Lung (tissue), 17 donors: ENCODE measurements at places on chromosomes 7 and 10.

DNA sequence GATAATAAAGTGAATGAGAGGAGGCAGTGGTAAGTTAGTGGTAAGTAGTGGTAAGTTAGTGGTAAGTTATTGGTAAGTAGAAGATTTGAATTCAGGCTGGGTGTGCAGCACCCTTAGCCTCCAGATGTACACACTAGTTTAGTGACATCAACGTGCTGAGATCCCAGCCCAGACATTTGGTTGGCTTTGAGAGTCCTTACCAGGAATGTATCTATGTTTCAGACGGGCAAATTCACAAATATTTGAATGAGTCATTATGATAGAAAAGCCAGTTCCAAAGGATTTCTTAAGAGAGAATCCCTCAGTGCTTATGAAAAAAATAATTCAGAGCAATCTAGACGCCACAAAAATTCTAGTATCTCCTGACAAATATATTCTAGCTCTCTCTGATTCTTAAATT, 70.0 kb downstream of the ARL4A start:
- DNase-seq: no peak

GRCh38 chr10:119834188-119834587, 38.5 kb downstream of the MCMBP start:
- DNase-seq: no peak

DNA sequence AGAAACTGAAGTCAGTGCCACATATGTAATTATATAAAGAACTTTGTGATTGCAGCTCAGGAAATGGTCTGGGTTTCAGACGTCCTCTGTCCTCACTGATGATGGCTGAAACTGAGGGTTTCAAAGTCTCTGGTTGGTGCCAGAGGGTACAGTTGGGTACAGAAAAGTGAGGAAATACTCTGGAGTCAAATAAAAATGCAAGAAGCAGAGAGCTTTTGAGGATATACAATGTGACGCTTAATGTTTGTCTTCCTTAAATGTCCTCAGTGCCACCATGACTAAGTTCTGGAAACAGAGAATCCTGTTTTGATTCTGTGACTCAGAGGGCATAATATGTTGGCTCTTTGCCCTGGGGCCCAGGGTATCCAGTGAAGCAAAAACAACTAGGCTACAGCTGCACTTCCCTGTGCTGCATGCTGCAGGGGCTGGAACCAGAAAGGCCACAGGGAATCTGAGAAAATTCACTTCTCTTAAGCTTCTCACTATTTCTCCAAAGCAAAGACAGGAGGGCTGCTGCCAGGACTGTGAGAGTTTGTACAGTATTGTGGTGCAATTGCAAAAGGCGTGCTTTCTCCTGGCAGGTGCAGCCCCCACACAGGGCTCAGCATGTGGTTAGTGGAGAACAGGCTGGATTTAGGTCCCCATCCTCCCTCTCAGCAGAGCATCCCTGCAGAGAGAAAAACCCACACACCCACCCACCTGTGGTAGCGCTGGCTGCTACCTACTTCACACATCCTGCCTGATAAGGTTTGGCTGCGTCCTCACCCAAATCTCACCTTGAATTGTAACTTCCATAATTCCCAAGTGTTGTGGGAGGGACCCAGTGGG, 169.5 kb upstream of the SVIL start:
- DNase-seq: peak; percentile 26

GRCh38 chr10:126787201-126787600, 116.7 kb upstream of the C10orf90 start:
- DNase-seq: no peak

GRCh38 chr10:131775433-131775832, 125.4 kb upstream of the PPP2R2D start:
- DNase-seq: no peak

DNA sequence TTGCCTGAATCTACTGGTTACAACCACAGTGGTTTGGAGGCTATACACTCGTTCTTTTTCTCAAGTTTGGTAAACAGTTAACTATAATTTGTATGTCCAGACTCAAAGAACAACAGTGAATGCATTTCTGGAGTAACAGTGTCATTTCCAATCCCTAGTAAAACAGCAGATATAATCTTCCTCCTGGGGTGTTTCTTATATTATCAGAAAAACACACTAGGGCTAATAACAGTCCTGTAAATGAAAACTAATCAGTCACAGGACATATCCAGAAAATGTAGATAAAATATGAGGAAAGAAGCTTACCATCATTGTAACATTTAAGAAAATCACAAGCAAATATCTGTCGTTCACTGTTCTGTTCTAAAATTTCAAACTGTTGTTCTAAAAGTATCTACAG, 82.6 kb downstream of the LRRN3 start:
- no peak for DNase-seq

- peak; percentile 75 for DNase-seq
Observed at GRCh38 chr10:35640951-35641675, 983 bp downstream of the FZD8 start.

GRCh38 chr10:128929767-128930166, 537.3 kb upstream of the MGMT start:
- peak; percentile 94 for DNase-seq

- no peak for DNase-seq
Observed at GRCh38 chr10:132847856-132848255, 61.9 kb upstream of the NKX6-2 start.

- no peak for DNase-seq
Observed at GRCh38 chr10:69412232-69412790, 4.4 kb downstream of the TACR2 start.

GRCh38 chr7:105826143-105826542, 50.3 kb downstream of the ATXN7L1 start:
- peak; percentile 7 for DNase-seq

DNA sequence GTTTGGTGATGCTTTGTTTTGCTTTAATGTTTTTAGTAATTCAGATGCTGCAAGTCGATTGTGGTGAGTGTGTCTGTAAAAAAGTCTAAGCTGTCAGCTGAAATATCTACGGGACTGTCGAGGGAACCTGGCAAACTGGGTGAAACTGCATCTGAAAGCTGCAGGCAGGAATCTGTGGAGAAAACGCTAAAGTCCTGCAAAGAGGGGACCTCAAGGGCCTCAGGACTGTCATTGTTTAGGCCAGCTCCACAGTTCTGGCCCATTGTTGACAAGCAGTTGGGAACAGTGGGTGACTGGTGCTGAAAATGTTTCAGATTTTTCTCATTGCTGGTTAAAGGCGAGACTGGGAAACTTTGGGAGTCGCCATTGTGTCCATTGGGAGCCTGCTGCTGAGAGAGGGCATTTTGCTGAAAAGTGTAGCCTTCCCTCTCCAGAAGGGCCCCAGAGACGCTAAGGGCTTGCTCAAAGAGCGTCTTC, 1.8 kb downstream of the HOXA2 start:
- peak; percentile 50 for DNase-seq

DNA sequence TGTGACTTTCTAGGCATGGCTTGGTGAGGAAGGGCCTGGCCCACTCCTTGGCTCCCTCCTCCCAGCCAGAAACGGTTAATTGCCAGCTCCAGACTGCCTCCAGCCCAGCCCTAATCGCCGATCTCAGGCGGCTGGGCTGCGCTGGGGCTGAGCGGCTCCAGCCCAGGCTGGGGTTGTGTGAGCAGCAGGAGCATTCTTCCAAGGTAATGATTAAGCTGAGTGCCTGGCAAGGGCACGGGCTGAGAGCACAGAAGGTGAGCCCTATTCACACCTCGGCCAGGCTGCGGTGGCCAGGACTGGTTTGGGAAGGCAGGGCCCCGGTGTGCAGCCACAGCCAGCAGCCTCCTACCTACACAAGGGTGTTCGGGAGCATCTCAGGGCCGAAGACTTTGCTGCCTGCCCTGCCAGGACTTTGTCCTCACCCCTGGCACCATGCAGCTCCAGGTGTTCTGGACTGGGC, at the start of gene TMEM72:
TSS of gene TMEM72 (plus strand) at position 257 of the 460 bp plus-strand sequence. CDS start at position 433, 176 bp downstream.
- DNase-seq: peak; percentile 73

DNA sequence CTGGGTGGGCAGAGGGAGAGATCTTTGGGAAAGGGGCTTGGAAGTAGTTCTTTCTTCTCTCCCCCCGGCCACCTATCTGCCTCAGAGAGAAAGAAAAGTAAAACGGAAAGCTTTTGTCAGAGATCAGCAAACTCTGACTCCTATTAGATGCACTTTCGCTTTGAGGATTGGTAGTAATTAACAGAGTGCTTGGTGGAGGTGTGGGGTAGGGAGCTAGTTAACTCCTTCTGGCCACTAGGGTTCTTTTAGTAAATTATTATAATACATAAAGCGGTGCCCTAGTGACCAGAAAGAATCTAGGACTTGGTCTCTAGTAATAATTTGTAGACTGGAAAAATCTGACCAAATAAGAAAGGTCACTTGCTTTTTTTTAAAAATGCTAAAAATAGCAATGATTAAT, 54.6 kb downstream of the CPVL start:
- DNase-seq: peak; percentile 76

GRCh38 chr7:156127166-156128134, 315.2 kb upstream of the SHH start:
- DNase-seq: no peak

DNA sequence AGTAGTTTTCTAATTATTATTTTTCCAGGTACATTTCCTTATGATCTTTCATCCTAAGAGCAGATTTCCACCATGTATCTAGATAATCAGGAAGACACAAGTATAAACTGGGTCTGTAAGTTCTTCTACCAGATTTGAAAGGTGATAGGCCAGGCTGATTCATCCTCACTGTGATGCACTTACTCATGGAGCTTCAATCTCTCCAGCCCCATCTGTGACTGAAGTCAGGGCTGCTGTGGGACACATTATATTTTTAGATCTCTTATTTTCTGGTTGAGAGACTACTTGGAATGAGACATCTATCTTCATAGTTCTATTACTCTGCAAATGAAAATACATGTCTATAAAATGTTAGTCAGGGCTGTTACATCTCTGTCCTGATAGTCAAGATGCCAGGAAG, 85.5 kb upstream of the SLC25A13 start:
- DNase-seq: no peak

GRCh38 chr7:123573341-123573740, 15.7 kb upstream of the NDUFA5 start:
- no peak for DNase-seq

DNA sequence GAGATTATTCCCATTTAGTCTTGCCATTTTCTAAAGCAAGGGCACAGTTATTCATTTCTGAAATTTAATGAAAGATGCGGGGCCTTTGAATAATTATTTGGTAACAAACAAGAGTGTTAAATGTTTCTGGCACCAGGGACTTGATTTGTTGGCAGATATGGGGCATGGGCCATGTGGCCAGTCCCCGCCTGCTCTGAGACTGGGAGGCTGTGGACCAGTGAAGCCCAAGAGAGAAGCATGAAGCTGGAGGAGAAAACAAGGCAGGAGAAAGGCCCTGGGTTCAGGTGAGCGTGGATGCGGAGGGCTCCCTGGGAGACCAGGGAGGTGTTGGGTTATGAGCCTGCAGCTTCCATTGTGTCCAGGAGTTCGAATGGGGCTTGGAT, 378.5 kb downstream of the TCERG1L start:
- DNase-seq: no peak

GRCh38 chr10:11015446-11015934, 2.2 kb upstream of the CELF2 start:
- no peak for DNase-seq

- no peak for DNase-seq
Observed at GRCh38 chr7:135199439-135199838, 11.9 kb downstream of the WDR91 start.

DNA sequence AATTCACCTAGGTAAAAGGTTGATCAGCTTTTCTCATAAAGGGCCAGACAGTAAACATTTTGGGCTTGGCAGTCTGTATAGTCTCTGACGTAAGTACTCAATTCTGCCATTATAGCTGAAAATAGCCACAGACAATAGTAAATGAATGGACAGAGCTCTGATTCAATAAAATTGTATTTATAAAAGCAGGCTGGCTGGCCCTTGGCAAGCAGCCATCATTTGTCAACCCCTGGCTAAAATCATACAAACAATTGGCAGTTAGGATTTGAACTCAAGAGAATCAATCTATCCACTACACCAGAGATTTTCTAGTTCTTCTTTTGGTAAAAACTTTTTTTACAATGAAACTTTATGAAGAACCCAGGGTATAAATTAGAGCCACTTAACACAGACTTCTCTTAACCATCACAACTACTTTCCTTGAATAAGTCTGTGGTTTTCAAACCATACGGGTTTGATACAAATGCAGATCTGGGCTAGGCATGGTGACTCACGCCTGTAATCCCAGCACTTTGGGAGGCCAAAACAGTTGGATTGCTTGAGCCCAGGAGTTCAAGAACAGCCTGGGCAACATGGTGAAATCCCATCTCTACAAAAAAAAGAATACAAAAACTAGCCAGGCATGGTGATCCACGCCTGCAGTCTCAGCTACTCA, 124.5 kb downstream of the SLC16A9 start:
- no peak for DNase-seq

DNA sequence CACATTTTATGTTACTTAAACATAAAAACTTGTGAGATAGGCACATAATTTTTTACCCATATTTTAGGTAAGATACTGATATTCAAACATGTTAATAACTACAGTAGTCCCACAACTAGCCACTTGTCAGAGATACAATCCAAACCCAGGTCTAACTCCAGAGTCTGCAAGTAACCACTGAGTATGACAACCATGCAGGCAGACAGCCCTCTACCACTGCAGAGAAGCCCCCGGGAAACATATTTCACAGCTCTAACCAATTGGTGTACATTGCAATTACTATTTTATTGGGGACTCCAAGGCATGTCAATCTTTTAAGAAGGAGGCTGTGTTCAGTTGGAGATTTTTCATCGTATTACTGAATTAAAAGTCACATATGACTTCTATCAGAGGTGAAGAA, 107.2 kb upstream of the FAM133B start:
- no peak for DNase-seq

DNA sequence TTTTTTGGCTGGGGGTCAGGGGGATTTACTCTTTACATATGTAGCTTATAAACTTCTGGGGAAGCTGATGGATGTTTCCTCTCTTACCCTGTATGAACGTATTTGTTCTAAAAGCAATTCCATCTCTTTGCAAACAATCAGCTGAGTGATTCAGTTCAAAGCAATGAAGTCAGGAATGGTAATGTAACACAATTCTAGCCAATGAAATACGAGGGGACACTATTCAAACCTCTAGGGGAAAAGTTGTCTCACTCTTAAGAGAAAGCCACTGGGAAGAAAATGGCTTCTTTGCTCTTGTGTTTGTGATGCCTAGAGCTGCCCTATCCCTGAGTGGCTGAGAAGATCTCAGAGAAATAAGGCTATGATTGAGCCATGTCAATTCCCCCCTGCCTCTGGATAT, 134.8 kb upstream of the SEMA3C start:
- DNase-seq: no peak

DNA sequence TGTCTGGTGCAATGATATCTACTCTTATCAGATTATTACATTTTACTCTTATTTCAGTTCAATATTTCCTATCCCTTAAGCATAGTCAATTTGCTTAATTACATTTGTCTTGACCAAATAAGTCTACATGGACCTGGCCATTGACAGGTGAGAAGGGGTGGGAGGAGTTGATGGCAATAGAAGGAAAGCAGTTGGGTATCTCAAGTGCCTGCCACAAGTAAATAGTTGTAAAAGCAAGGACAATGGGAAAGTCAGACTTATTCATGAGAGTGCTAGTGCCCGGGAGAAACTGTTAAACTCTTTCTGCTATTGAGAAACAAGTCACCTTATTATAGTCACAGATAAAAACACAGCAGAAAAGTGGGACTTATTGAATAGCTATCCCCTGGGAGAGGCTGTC, 32.4 kb upstream of the HGF start:
- DNase-seq: no peak
